OCI-M1 (cell line): ENCODE measurements at places on chromosomes 12 and 14.
A peak's percentile ranks its signal among the peaks of the same experiment; 100 is the strongest.

DNA sequence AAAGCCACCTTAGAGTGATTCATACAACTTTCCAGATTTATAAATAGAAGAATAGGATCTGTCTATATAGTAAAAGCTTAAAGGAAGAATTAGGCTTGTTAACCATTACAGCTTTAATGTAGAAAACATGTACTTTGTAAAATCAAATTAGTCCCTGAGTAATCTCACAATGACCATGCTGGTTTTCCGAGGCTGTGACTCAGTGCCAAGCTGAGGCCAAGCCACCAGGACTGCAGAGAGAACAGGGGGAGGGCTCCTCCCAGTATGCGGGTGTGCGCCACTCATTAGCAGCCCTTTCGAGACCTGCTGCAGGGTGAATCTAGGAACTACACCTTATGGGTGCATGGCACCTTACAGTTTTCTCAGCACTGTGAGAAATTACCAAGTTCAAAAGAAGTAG, 167.0 kb downstream of the EFCAB11 start:
- no peak for DNase-seq

DNA sequence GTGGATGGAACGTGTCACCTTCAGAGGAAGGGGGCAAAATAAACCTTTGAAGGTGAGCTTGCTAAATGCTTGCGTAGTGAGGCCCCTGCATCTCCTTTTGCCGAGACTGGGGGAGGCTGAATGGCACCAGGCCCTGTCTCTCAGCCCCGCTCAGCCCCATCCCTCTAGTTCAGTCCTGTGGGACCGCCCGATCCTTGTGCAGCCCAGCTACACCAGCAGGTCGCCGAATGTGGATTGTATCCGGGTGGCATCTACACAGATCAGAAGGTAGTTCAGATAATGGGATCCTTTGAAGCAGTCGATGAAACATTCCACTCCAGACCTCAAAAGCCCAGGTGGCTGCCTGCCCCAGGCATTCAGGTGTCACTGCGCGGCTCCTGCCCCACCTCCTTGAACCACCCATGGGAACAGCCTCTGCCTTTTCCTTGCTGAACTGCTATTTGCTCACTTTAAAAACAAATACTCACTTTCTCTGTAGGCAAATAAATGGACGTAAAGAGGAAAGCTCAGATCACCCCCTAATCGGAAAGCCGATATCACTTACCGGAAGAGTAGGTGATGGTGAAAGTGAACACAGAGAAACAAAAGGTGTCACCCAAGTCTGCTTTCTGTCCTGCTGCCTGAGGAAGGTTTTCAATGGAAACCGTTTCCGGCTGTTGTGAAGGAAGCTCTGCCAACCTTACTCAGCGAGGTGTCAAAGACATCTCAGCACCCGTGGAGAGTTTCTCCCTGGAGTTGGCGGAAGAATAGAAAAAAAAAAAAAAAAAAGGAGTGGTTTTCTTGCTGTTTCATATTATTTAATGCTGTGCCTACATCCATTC, 100.3 kb upstream of the NCOR2 start:
- no peak for DNase-seq

DNA sequence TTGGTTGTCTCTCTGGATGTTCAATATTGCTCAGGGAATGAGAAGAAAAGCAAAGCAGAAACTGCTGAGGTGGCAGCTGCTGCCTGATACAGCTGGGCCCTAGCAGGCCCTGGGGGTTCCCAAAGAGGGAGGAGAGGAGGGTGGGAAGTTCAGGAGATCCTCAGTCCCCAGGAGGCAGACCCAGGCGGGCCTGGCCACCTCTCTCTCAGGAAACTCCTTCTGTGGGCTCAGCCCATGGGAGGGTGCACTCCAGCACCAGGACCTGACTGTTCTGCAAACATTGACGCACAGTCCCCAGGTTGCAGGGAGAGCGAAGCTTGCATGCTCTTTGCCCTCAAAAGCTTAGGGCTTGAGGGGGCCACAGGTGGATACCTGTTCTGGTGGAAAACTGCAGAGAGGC, 29.6 kb downstream of the IRF2BPL start:
- no peak for DNase-seq

DNA sequence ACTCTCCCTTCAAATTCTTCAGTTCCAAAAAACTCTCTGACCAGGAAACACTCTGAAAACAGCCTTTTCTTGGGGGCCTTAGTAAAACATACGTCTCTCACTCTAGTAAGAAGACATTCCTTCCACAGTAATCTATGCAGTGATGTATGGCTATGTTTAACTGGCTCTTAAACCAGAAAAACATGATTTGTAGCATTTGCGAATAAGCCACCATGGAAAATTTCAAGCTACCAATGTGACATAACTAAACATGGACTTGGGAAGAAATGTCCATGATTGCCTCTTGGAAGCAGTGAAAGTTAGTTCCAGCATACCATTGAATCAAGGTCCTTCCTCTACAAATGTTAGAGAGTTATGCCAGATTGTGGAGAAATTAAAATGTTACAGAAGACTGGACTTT, 121.5 kb upstream of the ATF7IP start:
- DNase-seq, result no peak

GRCh38 chr12:104699489-104700190, 242.9 kb downstream of the CHST11 start:
- DNase-seq, result no peak

DNA sequence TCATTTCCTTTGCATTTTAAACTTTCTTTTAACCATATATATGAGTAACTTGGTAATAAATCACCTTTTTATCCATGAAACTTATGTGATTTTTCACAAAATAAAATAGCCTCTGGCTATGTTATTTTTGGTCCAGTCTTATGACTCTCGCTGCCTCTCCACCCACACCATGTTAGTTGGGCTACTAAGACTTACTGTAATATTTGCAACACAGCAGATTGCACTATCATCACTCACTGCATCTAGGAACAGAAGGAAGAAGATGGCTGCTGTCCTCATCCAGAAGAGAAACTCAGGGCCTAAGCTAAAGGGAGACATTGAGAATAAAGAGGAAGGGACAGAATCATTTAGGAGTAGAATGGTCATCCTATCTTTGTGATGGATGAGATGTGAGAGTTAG, 12.6 kb upstream of the B4GALNT3 start:
- DNase-seq, result no peak

DNA sequence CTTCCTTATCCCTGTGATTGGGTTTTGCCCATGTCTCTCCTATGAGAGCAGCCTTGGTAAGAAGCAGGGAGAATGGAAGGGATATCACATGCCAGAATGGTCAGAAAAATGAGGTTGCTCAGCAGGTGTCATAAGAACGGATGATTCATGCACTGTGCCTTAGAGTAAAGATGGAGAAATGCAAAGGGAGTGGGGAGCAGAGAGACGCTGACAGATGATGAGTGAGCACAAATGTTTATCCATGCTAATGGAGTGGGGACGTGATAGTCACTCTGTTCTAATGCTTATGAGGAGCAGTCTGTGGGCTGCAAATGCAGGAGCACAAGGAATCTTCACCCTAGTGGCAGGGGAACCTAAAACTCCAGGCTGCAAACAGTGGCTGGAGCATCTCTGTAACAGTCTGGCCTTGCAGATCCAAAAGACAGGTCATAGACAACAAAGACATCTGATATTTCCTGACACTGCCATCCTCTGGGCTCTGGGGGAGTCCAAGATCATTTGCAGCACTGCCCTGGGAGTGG, 243.2 kb downstream of the CACNA1C start:
- no peak for DNase-seq

GRCh38 chr12:125189502-125189901, 124.3 kb downstream of the AACS start:
- DNase-seq, result no peak

- no peak for DNase-seq
Observed at GRCh38 chr12:108816652-108817335, 40.6 kb downstream of the SSH1 start.

- no peak for DNase-seq
Observed at GRCh38 chr14:35383569-35384454, 20.7 kb downstream of the NFKBIA start.

- DNase-seq, result no peak
Observed at GRCh38 chr14:78259831-78260230, 89.7 kb downstream of the NRXN3 start.

- peak; percentile 45 for DNase-seq
Observed at GRCh38 chr12:118059341-118060191, 1.4 kb downstream of the WSB2 start.

GRCh38 chr12:65923228-65923627, 98.9 kb downstream of the HMGA2 start:
- DNase-seq, result peak; percentile 53

GRCh38 chr12:80692114-80692513, 15.3 kb upstream of the MYF6 start:
- no peak for DNase-seq

DNA sequence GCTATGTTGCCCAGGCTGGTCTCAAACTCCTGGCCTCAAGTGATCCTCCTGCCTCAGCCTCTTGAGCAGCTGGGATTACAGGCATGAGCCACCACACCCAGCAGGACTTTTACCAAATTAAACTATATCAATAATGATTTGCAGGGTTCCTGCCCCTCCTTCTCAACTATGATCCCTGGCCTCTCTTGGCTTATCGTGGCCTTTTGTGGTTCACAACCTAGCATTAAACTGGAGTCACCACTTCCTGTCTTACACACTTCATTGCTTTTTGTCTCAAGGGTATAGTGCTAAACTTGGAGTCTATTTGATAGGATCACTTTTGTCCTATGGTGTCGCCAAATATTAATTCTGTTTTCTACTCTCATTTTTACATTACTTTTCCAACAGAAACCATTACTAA, 64.5 kb downstream of the SEC23A start:
- peak; percentile 4 for DNase-seq

- peak; percentile 67 for DNase-seq
Observed at GRCh38 chr12:56922031-56922430, 12.2 kb downstream of the SDR9C7 start.

- DNase-seq, result no peak
Observed at GRCh38 chr12:81492131-81492720, 266.9 kb downstream of the PPFIA2 start.

GRCh38 chr12:9124383-9125031, 8.8 kb upstream of the A2M start:
- DNase-seq, result no peak

DNA sequence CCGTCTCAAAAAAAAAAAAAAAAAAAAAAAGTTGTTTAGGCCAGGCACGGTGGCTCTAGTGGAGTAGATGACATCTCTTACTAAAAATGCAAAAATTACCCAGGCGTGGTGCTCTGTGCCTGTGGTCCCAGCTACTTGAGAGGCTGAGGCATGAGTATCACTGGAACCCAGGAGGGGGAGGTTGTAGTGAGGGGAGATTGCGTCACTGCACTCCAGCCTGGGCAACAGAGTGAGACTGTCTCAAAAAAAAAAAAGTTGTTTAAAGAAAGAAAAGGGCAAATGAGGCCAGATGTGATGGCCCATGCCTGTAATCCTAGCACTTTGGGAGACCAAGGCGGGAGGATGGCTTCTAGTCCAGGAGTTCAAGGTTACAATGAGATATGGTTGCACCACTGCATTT, 36.6 kb upstream of the SPPL3 start:
- no peak for DNase-seq

DNA sequence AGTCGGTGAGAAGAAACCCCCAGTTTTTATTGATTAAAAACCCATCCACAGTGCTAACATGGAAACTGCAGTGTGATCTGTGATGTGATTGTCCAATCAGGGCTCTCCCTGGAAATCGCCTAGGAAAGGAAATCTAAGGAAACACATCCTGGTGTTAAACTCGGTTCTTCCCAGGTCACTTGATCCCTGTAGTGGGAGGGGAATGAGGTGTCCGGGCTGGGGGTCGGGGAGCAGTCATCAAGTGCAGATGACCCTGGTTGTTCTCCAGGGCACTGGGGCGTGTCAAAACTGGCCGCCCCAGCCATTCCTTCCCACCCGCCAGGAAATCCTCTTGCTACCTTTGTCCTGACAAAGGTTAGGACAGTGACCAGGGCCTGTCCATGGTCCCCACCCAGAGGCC, 20.8 kb downstream of the RAB35 start:
- DNase-seq, result no peak

GRCh38 chr12:44246482-44247105, 410.7 kb downstream of the TMEM117 start:
- DNase-seq, result no peak

DNA sequence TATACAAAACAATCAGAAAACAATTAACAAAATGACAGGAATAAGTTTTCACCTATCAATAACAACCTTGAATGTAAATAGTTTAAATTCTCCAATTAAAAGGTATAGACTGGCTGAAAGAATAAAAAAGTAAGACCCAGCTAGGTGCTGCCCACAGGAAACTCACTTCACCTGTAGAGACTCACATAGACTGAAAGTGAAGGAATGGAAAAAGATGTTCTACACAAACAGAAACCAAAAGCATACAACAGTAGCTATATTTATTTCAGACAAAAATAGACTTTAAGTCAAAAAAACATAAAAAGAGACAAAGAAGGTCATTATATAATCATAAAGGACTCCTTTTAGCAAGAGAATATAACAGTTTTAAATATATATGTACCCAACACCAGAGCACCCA, 152.4 kb upstream of the PWP1 start:
- no peak for DNase-seq

GRCh38 chr12:4308334-4308950, 12.6 kb upstream of the TIGAR start:
- DNase-seq, result no peak

- DNase-seq, result peak; percentile 42
Observed at GRCh38 chr14:97180304-97181200, 383.4 kb downstream of the VRK1 start.

GRCh38 chr14:104913435-104913834, 11.2 kb upstream of the PLD4 start:
- no peak for DNase-seq

- no peak for DNase-seq
Observed at GRCh38 chr14:26839481-26839880, 241.6 kb upstream of the NOVA1 start.

DNA sequence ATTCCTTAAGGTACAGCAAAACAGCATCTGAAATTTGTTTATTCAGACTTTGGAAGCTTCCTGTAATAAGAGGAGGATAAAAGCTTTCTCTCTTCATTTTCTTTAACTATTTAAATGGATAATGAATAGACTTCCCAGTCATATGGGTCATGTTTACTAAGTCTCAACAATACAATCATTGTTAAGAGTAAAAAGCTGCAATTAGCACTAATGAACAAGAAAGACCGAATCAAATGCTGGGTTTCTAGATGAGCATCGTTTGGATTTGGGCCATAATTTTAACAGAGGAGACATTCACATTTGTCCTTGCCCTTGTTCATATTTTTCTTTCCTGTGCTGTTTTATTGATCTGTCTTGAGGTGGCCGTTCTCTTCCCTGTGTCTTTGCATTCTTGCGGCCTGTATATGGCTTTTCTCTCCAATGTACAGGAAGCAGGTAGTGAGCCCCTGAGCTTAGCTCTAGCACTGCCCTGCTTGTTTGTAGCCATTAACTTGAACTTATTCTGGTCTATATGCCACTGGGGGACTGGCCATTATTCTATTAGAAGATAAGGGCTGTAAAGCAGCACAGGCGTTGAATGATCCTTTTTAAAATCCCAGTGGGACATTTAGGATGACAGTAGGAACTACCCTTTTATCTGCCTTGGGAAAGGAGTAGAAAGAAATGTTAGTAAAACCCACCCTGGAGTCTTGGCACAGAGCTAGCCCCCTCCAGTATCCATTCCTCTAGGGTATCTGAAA, 34.6 kb downstream of the ABHD12B start:
- no peak for DNase-seq

GRCh38 chr14:91870001-91870400, 2.7 kb upstream of the TC2N start:
- no peak for DNase-seq

- no peak for DNase-seq
Observed at GRCh38 chr12:16027002-16027401, 115.9 kb downstream of the DERA start.
